Mucosa of gallbladder (tissue), 1 donor: ENCODE measurements at places on chromosomes 4 and X. TPM values are rescaled to one million over a fixed set of nuclear protein-coding genes. Genes with fewer than 3 reads are reported as not detected.

GRCh38 chrX:53246231-53246630 lies 21.2 kb upstream of the KDM5C start:
- no peak for DNase-seq

- DNase-seq, result no peak
Observed at GRCh38 chrX:38500141-38500540, 61.2 kb upstream of the TSPAN7 start.

- no peak for DNase-seq
Observed at GRCh38 chr4:85870298-85871083, 395.5 kb downstream of the ARHGAP24 start.

DNA sequence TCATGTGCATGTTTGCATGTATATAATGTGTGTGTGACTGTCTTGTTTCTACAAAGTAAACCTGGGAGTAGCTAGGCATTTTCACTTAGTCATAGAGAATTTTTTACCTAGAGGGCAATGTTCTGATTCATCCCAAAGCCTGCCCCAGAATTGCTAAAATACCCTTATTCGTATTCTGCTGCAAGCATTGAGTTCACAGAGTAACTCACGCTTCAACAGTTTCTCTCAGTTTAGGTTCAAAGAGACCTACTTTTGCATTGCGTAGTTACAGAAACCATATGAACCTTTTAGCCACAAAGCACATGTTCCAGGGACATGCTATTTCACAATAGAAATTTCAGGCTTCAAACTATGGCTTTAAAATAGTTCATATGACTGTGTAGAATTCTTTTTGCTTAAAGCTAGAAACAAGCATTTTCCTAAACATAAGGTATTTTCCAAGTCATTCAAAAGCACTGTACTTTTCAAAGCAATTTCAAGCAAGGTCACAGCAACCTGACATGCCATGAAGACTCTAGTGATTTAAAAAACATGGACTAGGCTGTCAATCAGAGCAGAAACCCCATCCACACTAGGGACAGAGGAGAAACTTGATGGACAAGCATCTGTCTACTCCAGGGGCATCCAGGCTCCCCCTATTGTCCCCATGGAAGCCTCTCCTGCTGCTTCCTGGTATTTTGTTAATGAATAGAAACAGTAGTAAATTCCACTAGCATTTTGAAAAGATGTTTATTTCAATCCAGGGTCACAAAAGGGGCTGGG lies 81.5 kb upstream of the MAPK10 start:
- no peak for DNase-seq

- no peak for DNase-seq
Observed at GRCh38 chr4:140818433-140818832, 62.2 kb upstream of the TBC1D9 start.

- DNase-seq, result no peak
Observed at GRCh38 chrX:123184866-123185276, 793 bp downstream of the GRIA3 start.

- no peak for DNase-seq
Observed at GRCh38 chrX:121949041-121949760, 901.8 kb downstream of the GLUD2 start.

GRCh38 chr4:164293203-164293602 lies 460.7 kb upstream of the SMIM31 start:
- DNase-seq, result no peak

DNA sequence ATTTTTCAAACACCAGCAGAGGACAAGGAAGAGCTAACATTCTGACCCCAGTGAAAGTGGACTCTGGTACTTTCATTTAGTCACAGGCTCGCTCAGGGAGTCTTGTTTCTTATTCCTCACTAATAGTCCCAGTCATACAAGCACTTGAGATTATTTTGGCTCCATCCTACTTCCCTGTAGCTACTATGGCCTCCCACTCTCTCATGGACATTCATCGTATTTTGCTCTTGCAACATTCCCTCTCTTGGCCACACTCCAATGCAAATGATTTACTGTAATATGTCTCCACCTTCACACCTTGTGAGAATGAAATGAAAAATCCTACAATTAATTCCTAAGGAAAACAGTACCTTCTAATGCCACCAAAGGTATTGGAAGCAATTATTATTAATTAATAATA lies 21.3 kb downstream of the PLRG1 start:
- DNase-seq, result no peak

DNA sequence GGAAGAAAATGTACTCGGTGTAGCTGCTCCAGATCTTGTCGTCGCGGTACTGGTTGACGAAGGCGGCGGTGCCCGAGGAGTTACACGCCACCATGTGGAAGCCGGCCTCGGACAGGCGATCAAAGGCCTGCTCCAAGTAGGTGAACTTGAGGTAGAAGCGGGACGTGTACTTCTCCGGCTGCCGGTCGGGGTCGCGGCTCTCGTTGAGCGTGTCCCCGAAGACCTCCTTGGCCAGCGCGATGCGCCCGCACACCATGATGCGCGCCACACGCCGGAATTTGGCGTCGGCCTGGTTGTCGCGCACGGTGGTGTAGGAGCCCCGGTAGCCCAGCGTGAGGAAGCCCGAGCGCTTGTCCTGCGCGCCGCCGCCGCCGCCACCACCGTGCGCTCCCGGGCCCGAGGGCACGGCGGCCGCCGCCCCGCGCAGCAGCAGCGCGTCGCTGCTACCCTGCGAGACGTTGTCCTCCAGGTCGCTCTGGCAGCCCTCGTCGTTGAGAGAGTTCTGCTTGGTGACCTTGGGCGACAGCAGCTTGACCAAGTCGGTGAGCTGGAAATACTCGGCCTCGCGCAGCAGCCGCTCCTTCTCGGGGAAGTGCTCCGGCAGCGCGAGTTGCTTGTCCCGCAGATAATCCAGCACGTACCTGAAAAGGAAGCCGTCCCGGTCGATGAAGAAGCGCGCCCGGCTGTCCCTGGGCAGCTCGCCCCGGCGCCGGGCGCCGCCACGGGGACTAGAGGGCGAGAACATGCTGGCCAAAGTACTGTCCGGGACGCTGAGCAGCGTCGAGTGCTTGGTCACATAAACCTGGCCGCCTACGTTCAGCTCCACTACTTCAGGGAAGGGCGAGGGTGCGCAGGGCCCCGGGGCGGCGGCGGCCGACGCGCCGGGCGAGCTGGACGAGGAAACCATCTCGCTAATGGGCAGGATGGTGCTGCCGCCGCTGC lies 775 bp downstream of the KCTD8 start:
- peak; percentile 35 for DNase-seq

GRCh38 chr4:121991968-121992367 lies 40.1 kb upstream of the TRPC3 start:
- no peak for DNase-seq

DNA sequence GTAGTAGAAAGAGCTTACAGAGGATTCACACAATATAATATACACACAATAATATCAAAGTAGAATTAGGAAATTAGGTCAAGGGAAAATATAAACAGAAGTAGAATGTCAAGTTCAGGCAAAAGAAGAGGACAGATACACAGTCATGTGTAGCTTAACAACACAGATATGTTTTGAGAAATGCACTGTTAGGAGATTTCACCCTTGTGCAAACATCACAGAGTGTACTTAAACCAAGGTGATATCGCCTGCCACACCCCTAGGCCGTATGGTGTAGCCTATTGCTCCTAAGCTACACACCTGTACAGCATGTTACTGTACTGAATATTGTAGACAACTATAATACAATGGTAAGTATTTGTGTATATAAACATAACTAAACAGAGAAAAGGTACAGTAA lies 110.0 kb upstream of the EDNRA start:
- peak; percentile 57 for DNase-seq

- DNase-seq, result no peak
Observed at GRCh38 chrX:21875013-21875412, 19.2 kb downstream of the YY2 start.

- DNase-seq, result no peak
Observed at GRCh38 chr4:102439812-102440211, 61.3 kb upstream of the NFKB1 start.

- DNase-seq, result no peak
Observed at GRCh38 chrX:49701933-49702332, 6.1 kb upstream of the PAGE1 start.

DNA sequence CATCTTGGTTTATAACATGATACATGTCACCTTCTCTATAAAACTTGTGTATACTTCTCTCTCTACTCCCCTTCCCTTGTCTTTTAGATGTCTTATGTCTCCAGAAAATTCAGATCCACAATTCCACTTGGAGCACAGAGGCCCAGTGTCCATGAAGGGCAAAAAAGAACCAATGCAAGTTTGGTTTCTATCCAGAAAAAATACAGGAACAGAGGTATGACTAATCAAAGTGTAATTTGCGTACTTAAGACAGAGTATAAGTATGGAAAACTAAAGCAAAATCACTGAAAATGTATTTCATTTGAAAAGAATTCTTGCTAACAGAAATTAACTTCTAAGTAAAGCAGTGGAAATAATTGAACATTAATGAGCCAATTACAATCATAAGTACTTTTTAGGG lies 46.2 kb downstream of the GUCY1B1 start:
- DNase-seq, result no peak

- DNase-seq, result no peak
Observed at GRCh38 chrX:123590842-123591486, 141.9 kb downstream of the THOC2 start.

DNA sequence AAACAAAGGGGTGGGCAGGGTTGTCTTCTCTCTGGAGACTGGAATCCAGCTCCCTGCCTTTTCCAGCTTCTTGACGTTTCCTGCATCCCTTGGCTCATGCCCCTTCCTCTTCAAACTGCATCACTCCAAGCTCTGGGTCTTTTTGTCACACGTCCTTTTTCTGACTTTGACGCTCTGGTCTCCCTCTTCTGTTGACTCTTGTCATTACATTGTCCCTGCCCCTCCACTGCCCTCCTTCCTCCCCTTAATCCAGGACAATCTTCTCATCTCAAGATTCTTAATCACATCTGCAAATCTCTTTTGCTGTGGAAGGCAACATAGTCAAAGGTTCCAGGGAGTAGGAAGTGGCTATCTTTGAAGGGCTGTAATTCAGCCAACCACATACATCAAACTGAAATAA lies 178.3 kb downstream of the TMA16 start:
- DNase-seq, result no peak

GRCh38 chrX:88853925-88854324 lies 106.9 kb downstream of the CPXCR1 start:
- no peak for DNase-seq

DNA sequence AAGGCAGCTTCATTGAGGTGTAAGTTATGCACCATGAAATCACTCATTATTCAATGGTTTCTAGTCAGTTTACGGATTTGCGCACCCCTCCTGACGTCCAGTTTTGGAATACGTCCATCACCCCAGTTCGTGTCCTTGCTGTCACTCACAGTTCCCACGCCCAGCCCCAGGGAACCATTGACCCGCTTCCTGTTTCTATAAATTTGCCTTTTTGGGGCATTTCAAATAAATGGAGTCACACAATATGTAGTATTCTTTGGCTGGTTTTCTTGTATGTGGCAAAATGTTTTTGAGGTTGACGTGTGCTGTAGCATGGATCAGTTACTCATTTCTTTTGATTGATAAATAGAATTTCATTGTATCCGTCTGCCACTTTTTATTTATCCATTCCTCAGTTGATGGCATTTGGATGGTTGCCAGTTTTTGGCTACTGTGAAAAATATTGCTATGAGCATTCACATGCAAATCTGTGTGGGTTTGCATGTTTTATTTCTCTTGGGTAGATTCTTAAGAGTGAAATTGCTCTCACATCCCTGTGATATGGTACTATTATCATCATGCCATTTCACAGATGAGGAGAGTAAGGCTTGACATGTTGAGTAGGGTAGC lies 18.4 kb upstream of the SORCS2 start:
- no peak for DNase-seq

DNA sequence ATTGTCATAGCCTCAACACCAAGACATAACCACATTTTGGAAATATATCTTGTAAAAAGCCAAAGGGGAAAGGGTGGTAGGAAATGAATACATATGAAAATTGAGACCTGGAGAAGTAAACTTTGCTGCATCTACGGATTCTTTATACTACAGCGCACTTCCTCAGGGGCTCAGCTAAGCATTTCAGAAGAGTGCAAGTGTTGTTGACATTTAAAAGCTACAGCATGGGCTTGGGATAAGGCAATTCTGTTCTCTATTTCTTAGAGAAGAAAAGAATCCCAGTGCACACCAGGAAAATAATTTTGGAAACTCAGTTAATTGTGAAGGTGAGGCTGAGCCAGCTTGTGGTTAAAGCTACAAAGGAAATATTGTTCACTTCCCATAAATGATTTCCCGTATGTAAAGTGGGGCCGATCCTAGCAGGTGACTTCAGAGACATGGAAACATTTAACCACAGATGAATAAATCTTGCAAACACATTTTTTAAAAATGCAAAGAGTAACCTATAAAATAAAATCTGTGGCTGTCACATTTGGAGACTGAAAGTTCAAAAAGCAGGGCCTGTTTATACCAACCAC lies 12.6 kb upstream of the GBA3 start:
- no peak for DNase-seq

- no peak for DNase-seq
Observed at GRCh38 chr4:28966982-28967381, 1753.2 kb upstream of the PCDH7 start.

DNA sequence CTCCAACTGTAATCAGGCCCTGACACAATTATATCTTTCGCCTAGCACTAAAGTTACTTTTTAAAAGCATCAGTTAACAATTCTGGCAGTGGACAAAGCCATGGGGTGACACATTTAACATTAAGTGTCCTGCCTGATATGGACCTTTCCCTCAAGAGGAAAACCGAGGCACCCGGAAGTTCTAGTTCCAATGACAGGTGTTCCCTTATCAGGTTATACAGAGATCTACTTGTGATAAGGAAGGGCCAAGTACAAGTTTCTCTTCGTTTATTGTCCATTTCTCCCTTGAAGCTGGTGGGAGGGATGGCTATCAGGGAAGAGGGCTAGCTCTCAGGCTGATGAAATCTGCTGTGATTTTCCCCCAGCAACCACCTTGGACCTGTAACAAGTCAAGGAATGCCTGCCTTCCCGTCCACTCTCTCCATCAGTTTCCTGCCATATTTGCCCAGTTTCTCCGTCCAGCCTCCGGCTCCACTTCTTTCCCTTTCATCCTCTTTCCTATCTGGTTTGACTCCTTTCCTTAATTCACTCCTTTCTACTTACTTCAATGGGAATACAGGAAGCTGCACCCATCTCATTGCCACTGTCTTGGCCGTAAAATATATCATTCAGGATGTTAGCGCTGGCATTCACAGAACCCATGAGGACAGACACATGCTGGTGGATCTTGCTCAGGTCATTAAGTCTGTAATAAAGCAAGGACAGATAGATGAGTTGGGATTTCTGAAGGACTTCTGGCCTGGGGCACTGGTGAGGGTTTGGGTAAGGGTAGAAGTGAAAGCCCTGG lies 95.0 kb downstream of the DGKK start:
- no peak for DNase-seq

GRCh38 chrX:118345045-118345463 lies 852 bp upstream of the WDR44 start:
- no peak for DNase-seq

- DNase-seq, result no peak
Observed at GRCh38 chr4:54073271-54073880, 9.0 kb upstream of the CHIC2 start.

Gene SMIM10
- 4.1 TPM for total RNA-seq

Gene ADH6
- 36.3 TPM for total RNA-seq

Gene RTL9
- total RNA-seq, result 0.17 TPM

Gene FHIP1A
- 17.7 TPM for total RNA-seq

Gene IBSP
- total RNA-seq, result 2.1 TPM

Gene DTHD1
- 0.20 TPM for total RNA-seq

Gene NAA11
- not detected for total RNA-seq

Gene SORCS2
- total RNA-seq, result 1.7 TPM

Gene CDS1
- total RNA-seq, result 40.2 TPM

Gene HMGN5
- 4.6 TPM for total RNA-seq

Gene RRH
- 0.23 TPM for total RNA-seq

Gene ZFP92
- 0.60 TPM for total RNA-seq

Gene OCRL
- total RNA-seq, result 30.3 TPM

Gene TRIM60
- total RNA-seq, result not detected

Gene FRMPD4
- 0.03 TPM for total RNA-seq

Gene DACH2
- not detected for total RNA-seq
